ENCODE measurements at places on chromosomes 1 and 21.

GRCh38 chr1:181676269-181676668 is 193.0 kb downstream of the CACNA1E start:
- DNase-seq, result peak; percentile 33

DNA sequence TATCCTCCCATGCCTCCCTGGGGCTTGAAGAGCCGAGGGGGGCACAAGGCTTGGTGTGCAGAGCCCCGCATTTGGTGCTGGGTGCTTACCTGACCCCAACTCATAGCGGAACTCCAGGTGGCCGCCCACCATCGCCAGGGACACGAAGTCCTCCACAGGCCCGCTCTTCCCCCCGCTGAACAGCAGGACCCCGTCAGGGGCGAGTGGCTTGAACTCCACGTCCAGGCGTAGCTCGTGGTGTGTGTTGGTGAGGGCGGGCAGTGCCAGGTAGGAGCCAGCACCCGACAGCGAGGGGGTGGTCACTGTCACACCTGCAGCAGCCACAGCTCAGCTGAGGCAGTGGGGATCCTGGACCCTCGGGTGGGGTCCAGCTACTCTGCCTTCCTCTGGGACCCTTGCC is 17.2 kb downstream of the LDLRAD2 start:
- no peak for DNase-seq

DNA sequence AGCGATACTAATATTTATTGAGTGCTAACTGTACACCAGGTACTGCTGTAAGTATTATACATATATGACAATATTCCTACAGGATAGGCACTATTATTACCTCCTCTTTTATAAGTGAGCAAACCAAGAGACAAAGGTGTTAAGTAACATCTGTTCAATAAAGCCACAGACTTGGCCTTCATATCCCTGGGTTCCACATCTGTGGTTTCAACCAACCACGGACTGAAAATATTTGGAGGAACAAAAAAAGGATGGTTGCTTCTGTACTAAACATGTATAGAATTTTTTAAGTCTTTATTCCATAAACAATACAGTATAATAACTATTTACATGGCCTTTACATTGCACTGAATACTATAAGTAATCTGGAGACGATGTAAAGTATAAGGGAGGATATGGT is 95.1 kb downstream of the RERE start:
- DNase-seq, result no peak

DNA sequence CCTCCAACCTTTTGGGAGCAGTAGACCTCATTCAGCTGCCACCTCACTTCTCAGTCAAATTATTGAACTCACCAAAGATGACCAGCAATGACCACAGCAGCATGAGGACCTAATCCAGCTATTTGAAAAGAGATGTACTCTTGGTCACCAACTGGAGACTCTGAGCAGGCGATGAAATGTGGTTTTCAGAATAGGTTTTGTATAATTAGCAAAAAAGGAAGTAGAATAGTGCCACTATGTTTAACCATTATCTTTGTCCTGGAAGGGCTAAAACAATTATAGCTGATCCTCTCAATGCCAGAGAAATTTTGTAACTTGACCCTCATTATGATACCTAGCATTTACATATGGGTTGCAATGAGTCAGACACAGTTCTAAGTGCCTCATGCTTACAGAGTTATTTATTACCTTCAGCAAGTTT is at the start of gene FCRL2:
FCRL2 (minus strand) TSS at position 162 of the 421 bp plus-strand sequence; CDS start at position 103, 59 bp downstream.
- DNase-seq, result no peak

DNA sequence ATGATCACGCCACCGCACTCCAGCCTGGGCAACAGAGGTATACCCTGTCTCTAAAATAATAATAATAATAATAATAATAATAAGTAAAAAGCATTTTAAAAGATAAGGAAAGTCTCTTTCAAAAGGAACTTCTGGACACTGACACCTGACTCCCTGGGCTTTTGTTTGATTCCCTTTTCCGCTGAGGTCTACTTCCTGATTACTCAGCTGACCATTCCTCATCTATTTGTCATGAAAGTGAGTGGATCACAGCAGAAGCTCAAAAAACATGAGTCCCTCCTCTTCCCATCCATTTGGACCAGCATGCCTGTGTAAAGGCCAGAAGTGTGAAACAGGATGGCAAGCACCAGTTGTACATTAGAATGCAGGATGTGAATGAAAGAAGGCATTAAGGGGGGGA is 61.1 kb upstream of the FBXO28 start:
- DNase-seq, result peak; percentile 93

Measured in ELR (cell line).